ENCODE measurements at places on chromosomes 1 and 21. TPM values are rescaled to one million over a fixed set of nuclear protein-coding genes. Genes with fewer than 3 reads are reported as not detected.

DNA sequence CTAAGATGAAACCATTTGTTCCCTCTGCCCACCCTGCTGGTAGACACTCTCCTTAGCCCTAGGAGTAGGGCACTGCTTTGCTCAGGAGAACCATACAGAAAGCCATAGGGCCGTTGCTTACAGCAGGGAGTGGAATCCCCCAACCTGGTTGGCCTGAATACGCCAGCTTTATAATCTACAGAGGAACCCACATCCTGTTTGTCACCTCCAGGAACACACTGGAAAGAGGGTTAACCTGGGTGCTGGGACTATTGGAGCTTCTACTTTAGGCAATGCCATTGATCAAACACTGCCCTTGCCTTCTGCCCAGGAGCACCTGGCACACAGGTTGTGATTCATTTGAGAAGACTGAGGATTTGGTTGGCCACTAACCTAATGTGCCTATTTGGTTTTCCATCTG is 124.8 kb downstream of the TNR start:
- DNase-seq, result no peak
- no peak overlapping the region for H3K4me3 ChIP-seq
- H3K36me3 ChIP-seq, result no peaks in the 10 kb centered on the region

KCNJ15 gene
- total RNA-seq, result 0.61 TPM

GRCh38 chr1:178055093-178055492 is 38.8 kb upstream of the RASAL2 start:
- no peak for DNase-seq
- no peak overlapping the region for H3K4me3 ChIP-seq
- H3K36me3 ChIP-seq, result no peaks in the 10 kb centered on the region
- peaks cover 18% of the 10 kb centered on the region for H3K4me1 ChIP-seq

- H3K4me1 ChIP-seq, result peaks cover 2% of the 10 kb centered on the region
- no peak overlapping the region for H3K27ac ChIP-seq
Observed at GRCh38 chr1:155514582-155515187, 47.9 kb downstream of the ASH1L start.

- no peaks in the 10 kb centered on the region for H3K4me1 ChIP-seq
- no peaks in the 10 kb centered on the region for H3K36me3 ChIP-seq
- no peak overlapping the region for H3K4me3 ChIP-seq
- H3K27ac ChIP-seq, result no peak overlapping the region
- no peaks in the 10 kb centered on the region for H3K27me3 ChIP-seq
Observed at GRCh38 chr1:245770156-245770555, 615.4 kb downstream of the KIF26B start.

DNA sequence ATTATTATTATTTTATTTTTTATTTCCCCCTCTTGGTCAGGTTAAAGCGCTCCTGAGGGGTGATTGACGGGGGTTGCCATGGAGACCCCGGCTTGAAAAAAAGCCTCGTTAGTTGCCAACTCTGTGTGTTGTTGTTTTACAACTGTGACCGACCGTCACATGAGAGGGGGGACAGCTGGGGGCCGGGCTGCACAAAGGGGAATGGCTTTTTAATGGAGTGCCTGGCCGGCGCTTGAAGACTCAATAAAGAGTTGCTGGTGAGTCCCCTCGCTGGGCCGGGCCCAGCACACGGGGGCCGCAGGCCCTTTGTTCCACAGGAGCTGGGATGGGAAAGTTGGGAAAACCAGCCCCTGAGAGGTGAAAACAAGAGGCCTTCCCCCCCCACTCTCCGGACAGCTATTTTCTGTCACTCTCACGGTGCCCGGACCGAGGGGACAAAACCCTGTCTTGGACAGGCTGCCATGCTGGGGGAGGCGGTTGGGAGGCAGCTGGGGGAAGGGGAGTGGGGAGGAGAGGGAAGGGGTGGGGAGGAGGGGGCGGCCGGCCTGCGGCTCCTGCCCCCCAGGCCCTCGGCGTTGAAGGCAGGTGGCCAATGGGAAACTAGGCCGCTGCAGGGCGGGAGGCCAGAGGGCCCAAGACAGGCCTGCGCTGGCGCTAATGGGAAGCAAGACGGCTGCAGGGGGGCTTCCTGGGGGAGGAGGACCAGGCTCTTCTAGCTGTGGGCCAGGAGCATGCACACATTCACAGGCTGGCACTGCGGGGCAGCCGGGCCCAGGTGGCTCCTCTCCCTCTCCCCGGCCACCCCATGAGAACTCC is 67.6 kb downstream of the CASZ1 start:
- no peaks in the 10 kb centered on the region for H3K36me3 ChIP-seq
- H3K4me3 ChIP-seq, result no peak overlapping the region
- DNase-seq, result no peak
- H3K27ac ChIP-seq, result no peak overlapping the region

PBXIP1 gene
- 42.8 TPM for total RNA-seq

DNA sequence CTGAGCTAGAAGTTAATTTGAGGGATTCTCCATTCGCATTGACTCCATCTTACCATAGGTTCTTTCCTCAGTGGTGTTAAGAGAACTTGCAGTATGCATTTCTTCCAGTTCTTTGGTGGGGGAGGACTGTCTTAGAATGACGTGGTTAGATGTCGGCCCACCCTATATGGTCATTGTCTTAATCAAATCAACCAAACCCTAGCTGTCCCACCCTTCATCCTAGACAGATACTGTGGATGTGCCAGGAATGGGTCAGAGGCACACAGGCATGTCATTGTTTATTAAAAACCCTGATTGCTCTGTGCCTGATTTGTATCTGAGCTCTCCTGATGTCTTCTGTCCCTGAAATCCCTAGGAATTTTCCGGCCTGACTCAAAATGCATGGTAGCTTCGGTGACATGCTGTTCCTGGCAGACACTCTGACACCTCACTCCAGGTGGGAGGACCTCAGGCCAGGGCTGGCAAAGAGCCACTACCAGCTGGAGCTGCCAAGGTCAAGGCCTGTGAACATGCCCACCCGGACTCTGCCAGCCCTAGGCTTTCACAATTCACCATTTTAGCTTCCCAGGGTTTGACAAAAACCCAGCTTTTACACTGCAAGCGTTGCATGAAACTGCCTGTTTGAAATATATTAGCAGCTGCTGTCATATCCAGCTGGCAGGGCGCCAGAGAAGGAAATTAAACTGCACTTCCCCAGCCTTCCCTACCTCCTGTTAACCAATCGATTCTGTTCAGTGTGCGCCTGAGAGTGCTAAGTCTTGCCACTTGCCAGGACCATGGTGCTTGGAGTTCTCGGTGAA is 134.0 kb downstream of the FAM78B start:
- no peak overlapping the region for H3K4me3 ChIP-seq
- no peaks in the 10 kb centered on the region for H3K27me3 ChIP-seq
- no peak overlapping the region for H3K27ac ChIP-seq
- no peak for DNase-seq
- peaks cover 5% of the 10 kb centered on the region for H3K4me1 ChIP-seq
- no peaks in the 10 kb centered on the region for H3K36me3 ChIP-seq
